Left lobe of liver (tissue), 2 donors: ENCODE measurements at places on chromosomes 6 and 20.
A peak's percentile ranks its signal among the peaks of the same experiment; 100 is the strongest.

DNA sequence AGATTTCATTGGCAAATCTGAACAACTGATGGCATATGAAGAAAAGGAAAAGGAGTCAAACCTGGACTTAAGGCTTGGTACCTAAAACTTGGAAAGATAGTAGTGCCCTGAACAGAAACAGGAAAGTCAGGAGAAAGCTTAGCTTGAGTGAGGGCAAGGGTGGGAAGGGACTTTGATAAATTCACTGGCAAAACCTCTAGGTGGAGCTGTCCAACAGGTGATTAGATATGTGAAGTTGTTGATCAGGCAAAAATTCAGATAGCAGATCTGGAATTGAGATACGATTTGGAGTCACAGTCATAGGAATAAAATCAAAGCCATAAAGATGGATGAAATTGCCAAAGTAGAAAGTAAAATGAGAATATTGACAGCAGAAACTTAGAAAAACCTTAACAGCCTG lies 16.1 kb upstream of the ZNF292 start:
- no peak for DNase-seq

DNA sequence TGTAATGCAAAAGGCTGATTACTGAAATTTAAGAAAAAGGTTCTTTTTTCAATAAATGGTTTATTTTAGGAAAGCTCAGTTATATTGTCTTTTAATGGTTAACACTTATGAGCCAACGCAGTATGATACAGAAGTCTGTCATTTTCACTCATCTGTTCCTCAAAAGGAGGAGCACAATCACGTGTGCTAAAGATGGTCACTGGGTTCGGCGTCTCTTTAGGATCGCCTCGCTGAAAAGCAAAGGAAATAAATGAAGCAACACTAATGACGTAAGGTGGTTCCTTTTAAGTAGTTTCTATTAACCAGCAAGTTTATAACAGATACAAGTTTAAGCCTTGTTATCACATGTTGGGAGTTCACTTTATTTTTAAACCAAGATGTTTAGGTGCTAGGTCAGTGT lies 125.7 kb downstream of the MAP3K4 start:
- DNase-seq: no peak

DNA sequence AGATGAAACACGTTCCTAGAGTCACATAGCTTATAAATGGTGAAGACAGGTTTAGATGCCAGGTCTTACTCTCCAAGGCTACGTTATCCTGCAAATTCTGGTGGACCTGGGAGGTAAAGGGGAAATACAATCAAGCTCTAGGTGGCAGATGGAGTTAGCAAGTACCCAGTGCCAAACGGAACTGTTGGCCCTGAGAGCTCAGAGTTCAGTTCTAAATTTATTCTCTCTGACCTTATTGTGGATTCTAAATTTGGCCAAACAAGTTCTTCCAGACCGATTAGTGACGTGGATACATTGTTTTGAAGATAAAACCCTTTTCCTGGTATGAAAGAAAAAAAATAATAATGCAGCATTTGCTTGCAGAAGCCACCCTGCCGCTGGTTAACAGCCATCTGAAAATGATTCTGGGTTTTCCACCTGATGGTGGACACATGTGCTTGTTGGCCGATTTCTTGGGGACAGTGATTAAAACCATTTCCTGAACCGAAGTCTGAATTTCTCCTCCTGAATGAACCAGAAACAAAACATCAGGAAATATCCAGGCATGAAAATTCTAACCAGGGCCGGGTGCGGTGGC lies 32.5 kb downstream of the RIPOR3 start:
- peak; percentile 65 for DNase-seq

- DNase-seq: no peak
Measured at GRCh38 chr6:75693534-75693933, 55.5 kb upstream of the MYO6 start.

- DNase-seq: no peak
Measured at GRCh38 chr6:116446399-116446798, 14.8 kb upstream of the CALHM6 start.

GRCh38 chr20:61482056-61482887 lies 230.2 kb downstream of the CDH4 start:
- DNase-seq: no peak
